ENCODE measurements at places on chromosomes 11 and 22.

DNA sequence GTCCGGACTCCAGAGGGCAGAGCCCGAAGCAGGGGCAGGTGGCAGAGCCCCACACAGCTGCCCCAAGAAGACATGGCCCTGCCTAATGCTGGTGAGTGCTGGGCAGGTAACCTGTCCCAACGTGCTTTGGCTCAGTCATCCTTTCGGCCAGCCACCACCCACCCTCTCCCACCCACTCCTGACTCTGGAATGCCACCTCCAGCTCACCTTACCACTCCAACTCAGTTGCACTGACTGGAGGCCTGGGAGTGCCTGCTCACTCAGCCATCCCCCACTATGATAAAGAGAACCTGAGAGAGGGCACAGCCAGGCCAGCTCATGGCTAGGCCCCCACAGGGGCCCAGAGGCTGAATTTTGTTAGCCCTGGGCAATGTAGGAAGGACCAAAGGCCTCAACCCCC is 53.8 kb upstream of the MPEG1 start:
- no peak for DNase-seq

DNA sequence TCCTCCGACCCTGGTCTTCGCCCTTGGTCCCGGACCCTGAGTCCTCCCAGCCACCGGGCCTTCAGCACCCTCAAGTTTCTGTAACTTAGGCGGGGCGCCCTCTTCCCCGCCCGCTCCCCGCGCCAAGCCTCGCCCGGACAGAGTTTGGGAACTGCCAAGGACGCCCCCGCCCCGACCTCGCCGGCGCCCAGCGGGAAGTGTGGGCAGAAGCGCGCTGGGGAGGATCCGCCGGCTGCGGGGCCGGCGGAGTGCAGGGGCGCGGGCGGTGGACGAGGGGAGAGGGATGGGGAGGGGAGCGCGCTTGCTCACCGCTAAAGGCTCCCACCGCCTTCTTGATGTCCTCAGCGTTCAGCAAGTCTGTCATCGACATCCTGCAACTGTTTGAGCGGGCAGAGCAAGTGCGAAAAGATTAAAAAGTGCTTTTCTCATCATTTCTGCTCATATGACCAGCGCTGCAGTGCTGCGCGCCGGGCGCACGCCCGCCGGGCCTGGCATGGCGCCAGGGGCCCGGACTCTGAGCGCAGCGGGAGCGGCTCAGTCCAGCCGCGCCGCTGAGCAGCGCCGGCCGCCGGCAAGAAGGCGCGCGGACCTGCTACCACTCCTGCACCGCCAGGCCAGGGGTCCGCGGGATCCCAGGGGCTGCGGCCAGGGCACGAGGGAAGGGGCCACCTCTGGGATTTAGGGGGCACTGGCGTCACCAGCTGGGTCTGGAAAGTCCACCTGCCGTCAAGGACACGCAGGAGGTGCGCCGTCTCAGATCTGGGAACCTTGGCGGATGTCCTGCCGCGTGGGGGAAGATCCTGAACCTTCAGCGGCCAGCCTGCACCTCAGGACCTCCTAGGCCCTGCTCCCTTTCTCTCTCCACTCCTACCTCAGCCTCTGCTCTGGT is at the start of gene PVALB:
PVALB (minus strand) TSS at position 400 of the 889 bp plus-strand sequence; CDS start at position 370, 30 bp downstream.
- no peak for DNase-seq

GRCh38 chr22:26215736-26216135 is 46.5 kb downstream of the SEZ6L start:
- no peak for DNase-seq

DNA sequence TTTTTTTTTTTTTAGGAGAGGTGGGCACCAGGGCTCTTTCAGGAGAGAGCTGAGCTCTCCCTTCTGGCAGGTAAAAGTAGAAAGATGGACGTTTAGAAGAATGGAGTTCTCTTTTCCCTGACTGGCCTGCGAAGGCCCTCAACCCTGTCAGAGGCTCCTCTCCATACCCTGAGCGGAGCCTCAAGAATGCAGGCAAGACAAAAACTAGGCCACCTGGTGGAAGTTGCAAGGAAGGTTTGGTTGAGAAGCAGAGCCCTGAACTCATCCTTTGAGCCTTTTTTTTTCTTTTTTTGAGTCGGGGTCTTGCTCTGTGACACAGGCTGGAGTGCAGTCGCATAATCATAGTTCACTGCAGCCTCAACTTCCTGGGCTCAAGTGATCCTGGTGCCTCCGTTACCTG is 1.4 kb downstream of the OTOG start:
- peak; percentile 6 for DNase-seq

GRCh38 chr11:34936945-34937629 is 20.7 kb downstream of the PDHX start:
- no peak for DNase-seq

Data from activated T-cell treated with anti-CD3 and anti-CD28 coated beads, Interleukin-2, amount 50 U/mL, for 24 hours (primary cell).